ENCODE measurements at places on chromosomes 12 and 14.

DNA sequence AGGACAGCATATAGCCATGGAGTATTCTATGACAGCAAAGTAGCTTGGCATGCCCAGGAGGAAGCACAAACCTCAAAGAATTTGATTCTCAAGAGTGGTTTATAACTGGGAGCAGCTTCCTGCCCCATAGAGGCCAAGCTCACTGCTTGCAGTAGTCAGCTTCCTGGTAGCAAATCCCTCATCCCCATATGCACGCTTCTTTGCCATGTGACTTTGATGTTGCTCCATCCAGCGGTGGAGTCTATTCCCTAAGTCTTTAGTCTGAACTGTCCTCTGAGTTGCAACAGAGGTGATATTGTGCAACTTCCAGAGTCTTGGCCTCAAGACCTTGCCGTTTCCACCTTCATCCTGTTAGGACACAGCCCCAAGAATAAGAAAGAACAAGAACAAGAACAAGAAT, 996.8 kb upstream of the TMEM132C start:
- DNase-seq = no peak

GRCh38 chr12:43551971-43552559, at the start of gene ADAMTS20:
Gene ADAMTS20 (minus strand): TSS chr12:43552203. CDS start chr12:43551921, 282 bp downstream.
- no peak for DNase-seq

DNA sequence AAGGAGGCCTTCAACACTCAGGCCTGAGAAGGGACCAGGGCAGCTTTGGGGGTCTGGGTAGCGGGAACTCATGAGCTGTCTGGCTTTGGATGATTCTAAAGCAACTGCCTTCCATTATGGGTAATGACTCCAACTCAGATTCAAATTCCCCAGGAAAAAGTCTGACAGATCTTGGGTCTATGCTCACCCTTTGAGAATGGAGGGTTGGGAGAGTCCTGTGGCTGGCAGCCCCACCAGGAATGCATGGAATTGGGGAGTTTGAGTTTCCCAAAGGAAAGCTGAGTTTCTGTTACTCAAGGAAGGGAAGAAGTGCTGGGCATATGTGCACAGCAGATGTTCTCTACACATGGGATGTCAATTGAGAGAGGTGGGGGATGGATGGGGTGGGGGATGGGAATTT, 22.4 kb upstream of the LTBP2 start:
- DNase-seq = no peak

DNA sequence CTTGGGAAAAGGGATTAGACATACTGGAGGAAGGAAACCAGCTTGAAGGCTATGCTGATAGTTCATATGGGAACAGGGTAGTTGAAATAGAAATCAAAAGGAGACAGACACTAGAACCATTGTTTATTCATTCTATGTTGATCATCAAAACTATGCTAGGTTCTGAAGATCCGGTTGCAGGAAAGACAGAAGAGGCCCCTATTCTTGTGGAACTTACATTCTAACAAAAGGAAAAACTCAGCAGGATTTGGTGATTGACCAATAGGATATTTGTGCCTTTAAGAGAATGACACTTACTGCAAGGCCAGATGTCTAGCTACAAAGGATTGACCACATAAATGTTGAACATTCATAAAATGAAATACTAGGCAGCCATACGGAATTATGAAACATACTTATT, 179.2 kb downstream of the AKAP6 start:
- no peak for DNase-seq

DNA sequence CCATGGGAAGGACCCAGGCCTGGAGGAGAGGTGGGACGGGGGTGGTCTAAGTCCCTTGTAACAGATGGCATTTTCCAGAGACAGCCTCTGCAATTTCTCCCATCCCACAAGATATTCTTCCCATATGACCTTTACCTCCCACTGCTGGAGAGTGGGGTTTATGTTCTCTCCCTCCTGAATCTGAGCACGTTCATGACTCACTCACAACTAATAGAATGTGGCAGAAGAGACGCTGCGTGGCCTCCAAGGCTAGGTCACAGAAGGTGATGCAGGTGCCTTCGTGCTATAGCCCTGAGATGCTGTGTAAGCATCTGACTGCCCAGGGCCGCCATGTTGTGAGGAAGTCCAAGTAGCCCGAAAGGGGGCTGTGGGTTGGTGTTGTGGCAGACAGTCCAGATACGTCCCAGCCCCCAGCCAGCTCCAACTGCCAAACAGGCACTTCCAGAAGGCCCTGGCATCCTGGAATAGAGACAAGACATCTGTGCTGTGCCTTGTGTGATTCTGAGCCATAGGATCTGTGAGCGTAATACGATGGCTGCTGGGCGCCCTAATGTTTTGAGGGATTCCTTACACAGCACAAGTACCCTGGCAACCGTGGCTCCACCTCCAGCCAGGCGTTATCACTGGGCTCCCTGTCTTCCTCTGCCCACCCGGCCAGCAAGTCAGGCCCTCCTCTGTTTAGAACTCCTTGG, 56.1 kb upstream of the NCOR2 start:
- DNase-seq = no peak

GRCh38 chr12:15268309-15268708, 47.1 kb upstream of the RERG start:
- DNase-seq = no peak

- DNase-seq = no peak
Measured at GRCh38 chr14:74216671-74217070, 22.6 kb upstream of the VSX2 start.

DNA sequence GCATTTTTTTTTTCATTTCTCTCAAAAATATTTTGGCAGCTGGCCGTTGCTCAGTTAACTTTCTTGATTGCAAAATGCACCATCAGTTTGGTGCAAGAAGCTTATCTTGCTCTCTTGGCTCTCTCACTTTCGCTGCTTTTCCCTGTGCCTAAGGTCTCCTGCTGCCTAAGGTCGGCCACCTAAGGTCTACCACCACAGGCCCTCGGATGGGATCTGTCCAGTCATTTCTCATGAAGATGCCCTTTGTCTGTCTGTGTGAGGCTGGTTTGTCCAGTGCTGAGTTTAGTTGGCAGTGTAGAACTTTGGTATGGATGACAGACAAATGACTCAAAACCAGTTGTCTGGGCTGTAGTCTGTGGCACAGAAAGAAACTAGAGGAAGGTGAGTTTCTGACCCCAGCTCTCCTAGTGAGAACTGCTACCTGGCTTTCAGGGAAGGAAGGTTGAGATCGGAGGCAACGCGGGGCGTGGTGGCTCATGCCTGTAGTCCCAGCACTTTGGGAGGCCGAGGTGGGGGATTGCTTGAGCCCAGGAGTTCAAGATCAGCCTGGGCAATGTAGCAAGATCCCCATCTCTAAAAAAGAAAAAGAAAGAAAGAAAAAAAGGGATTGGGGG, 2.6 kb downstream of the MLXIP start:
- DNase-seq = no peak

GRCh38 chr14:49857427-49858003, 4.9 kb upstream of the NEMF start:
- DNase-seq = no peak

GRCh38 chr12:125983784-125984500, 918.7 kb downstream of the AACS start:
- no peak for DNase-seq

DNA sequence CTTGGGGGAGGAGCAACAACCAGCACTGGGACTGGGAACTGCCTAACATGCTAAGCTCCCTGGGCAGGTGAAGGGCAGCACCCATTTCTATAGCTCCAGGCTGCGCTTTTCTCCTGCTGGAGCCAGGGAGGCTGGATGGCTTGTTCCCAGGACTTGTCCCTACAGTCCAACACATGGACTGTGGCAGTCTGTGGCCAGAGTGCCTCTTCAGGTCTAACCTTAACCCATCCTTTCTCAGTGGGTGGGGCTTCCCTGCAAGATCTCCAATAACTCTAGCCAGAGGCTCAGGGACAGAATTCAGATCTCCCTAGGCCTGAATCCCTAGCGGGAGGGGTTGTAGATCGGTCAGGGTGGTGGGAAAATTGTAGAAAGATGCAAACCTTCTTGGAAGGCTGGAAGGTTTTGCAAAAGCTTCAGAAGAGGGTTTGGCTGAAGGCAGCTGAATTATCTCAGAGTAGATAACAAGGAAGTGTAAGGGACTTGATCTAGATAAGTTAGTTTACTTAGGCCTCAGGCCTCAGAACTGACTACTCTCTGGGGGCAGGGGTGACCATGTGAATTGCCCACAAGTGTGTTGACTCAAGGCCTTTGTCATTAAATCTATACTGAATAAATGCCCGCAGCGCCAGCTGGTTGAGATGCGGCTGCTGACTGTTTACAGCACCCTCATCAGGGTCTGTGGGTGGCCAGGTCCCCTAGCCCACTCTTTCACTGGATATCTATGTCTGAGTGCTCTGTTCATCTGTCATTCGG, 60.7 kb downstream of the SSPN start:
- DNase-seq = no peak

- no peak for DNase-seq
Measured at GRCh38 chr12:104604995-104605675, 148.4 kb downstream of the CHST11 start.

GRCh38 chr14:65304239-65304638, 108.3 kb upstream of the FUT8 start:
- DNase-seq = no peak

DNA sequence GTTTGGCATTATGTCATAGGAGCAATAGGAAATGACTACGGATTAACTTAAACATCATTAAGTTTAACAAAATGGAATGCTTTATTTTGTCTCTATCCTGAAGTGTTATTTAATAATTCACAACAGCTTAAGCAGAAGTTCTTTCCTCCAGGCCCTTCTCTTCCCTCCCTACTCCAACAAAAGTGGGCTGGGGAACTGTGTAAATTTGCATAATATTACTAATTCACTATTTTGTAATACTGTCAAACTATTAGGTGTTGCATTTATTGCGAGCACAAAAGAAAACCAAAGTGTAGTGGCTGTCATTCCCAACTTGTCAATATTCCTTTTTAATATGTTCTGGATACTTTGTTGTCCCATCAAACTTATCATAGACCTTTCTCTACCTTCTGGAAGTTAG, 69.8 kb downstream of the ATG14 start:
- DNase-seq = no peak

DNA sequence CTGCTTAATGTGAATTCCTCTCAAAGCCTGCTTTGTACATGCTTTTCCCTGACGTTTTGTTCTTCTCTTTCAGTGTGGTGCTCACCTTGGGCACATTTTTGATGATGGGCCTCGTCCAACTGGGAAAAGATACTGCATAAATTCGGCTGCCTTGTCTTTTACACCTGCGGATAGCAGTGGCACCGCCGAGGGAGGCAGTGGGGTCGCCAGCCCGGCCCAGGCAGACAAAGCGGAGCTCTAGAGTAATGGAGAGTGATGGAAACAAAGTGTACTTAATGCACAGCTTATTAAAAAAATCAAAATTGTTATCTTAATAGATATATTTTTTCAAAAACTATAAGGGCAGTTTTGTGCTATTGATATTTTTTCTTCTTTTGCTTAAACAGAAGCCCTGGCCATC, 184.6 kb downstream of the MSRB3 start:
- DNase-seq = no peak

DNA sequence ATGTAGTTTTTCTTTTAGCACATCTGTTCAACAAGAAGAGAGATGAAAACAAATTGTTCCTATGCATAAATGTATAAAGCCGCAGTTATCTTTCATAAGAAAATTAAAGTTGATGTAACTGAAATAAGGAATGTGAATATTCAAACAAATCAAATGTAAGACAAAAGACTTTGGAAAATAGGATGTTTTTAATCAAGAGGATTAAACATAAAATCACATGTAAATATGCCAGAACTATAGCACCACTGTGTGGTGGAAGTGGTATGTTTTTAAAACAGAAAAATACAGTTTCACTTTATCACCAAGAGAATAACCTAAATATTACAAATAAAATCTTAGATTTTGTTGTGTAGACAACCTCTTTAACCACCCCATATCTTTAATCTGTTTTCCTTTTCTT, 40.4 kb downstream of the CAPS2 start:
- DNase-seq = peak; percentile 26

DNA sequence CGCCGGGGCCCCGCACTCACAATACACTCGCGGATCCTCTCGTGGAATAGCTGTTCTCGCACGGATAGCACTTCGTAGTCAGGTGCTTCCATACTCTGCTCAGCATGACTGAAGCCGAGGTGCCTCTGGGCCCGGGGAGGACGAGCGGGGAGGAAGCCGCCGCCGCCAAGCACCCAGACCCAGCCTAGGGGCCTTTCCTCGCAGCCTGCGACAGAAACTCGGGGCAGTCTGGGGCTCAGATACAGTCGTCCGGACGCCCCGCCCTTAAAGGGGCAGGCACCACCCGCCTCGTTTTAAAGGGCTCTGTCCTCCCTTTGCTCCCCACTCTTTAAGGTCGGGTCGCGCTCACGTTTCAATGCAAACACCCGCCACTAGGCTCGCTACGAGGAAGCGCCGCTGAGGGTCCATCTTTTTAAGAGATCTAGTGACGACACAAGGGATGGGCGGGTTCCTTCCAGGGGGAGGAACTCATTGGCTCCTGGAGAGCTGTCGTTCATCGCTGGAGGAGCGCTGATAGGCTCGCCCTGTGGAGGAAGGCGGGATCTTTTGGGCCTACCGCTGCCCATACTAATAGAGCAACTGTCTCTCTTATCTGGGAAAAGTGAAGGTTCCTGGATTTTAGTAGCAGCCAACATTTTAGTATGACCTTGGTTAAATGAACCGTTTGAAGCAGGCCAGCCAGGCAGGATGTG, at the start of gene LMBR1L:
Gene LMBR1L (minus strand): TSS at position 384 of the 692 bp plus-strand sequence. CDS start 292 bp downstream, at position 92.
- DNase-seq = peak; percentile 99

GRCh38 chr12:16766736-16767135, 160.8 kb upstream of the LMO3 start:
- DNase-seq = no peak

DNA sequence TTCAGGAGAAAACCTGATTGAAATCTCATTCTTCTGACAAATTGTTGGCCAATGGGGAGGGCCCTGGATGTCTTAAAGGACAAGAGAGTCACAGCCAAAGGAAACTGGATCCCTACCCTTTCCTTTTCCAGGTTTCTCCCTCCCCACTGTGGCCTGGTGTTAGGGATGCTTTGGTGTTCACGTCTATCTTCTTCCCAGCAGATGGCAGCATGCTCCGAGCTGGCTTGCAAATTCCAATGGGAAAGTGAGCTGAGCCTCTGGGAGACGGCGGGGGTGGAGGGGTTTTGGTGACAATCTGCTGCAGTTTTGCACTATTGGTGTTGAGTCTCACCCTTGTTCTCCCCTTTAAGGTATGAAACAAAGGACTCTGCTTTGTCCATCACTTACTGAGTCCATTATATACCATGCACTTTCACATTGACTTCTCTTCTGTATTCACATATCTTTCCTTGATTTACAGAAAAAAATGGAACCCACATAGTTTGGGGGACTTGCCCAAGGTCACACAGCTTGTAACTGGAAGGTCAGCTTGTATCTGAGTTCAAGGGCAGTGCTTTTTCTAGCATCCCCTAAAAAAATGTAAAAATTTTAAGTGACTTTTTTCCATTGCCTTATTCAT, 39.3 kb downstream of the CCDC177 start:
- no peak for DNase-seq

GRCh38 chr12:76623931-76624330, 64.4 kb upstream of the OSBPL8 start:
- no peak for DNase-seq

DNA sequence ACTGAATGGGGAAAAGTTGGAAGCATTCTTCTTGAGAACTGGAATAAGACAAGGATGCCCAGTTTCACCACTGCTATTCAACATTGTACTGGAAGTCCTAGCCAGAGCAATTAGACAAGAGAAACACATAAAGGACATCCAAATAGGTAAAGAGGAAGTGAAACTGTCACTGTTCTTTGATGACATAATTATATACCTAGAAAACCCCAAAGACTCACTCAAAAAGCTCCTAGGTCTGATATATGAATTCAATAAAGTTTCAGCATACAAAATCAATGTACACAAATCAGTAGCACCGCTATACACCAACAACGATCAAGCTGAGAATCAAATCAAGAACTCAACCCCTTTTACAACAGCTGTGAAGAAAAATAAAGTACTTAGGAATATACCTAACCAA, 157.3 kb upstream of the DDHD1 start:
- DNase-seq = no peak

GRCh38 chr12:118361092-118361404, 11.7 kb downstream of the TAOK3 start:
- DNase-seq = no peak
